ENCODE measurements at places on chromosomes 7 and 10.

DNA sequence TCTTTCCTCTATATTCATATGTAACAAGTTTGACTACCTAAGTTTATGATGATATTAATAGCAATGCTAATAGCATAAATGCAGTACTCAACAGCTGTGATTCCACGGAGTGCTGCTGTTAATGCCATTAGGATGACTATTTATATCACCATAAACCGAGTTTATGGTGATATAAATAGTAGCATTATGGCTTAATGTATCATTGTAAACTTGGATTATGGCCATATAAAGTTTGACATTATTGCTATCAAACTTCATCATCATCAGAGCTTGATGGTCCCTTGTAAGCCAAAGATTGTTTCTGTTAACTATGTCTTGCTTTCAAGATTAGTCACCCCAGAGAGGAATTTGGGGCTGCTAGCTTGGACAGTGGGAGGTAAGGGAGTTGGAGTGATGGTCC lies 612.4 kb upstream of the C7orf33 start:
- DNase-seq: no peak

DNA sequence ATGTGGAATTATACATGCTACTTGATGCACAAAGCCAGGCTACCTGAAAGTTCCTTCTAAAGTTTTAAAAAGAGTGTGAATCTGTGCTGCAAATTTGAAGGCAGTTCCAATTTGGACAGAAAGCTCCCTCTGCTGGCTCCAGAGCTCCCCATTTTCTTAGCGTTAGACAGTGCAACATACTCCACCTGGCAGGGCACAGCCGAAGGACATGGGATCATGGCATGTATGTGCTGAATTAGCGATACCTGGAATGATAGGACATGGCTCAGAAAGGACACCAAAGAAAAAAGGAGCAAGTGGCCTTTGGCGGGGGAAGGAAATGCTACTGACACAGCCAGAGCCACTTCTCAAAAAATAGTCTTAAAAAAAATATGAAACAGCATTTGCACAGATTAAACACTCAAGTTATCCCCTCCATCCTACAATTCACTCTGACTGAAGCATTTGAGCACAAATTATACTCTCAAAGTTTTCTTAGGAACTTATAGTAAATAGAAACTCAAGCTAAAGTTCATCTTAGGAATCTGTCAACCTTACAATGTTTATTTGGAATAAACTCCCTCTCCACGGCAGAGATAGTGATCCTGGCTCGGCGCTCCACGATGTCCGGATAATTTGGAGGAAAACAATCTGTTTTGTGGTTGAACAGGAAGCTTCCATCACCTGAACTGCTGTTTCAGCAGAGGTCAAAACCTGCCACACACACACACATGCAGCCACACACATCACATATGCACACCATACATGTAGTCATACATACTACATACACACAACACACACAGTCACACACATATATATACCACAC lies 80.0 kb downstream of the C7orf25 start:
- no peak for DNase-seq

DNA sequence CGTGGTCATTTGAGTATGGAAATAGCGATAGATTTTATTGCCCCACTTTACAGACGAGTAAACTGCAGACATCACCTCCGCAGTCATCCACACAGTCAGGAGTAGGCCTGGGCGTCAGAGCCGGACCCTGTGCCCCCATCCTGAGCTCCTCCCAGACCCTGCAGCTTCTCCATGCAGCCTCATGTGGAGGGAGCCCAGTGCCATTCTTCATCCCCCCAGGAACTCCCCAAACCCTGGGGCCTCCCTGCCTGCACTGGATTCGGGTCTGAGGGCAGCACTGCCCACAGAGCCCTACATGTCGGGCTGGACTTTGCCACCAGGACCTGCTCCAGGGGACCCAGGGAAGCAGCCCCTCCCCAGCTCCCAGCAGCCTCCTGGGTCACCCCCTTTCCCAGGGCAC lies 100.8 kb downstream of the MKI67 start:
- DNase-seq: no peak

GRCh38 chr10:69515699-69516259 lies 57.4 kb downstream of the NEUROG3 start:
- peak; percentile 58 for DNase-seq

DNA sequence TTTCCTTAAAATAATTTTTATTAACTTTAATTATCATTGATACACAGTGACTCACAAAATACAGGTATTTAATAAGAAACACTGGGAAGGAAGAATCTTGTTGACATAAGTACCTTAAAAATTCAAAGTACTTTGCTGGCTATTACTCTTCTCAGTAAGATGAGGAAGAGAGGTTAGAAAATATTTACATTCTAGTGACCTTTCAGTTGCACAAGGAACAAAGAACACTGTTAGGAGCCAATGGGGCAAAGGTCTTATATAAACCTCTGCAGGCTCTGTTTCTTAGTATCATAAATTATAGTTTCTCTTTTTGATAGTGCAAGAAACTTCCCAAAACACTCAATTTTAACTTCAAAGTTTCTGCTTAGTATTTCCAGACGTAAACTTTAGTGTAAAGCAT lies 4.8 kb upstream of the TAX1BP1 start:
- DNase-seq: no peak

DNA sequence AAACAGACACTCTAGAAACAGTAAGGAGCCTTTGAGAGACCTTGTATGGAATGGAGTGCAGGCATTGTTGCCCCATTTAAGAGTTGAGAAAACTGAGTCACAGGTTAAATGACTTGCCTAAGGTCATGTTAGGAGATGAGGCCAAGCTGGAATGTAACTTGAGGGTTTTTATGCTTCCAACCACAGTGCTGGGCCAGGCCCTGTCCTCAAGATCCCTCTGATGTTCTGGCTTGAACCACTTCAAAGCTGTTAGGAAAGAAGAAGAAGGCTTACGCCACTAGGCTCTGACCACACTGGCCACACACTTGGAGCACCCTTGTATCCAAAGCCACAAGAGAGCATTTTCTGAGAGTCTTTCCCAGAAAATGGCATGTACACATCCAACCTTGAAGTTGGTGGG lies 42.7 kb downstream of the PLAU start:
- DNase-seq: no peak

- DNase-seq: no peak
Measured at GRCh38 chr7:151246851-151247580, 1.5 kb downstream of the SMARCD3 start.

GRCh38 chr10:95790982-95791381 lies 35.0 kb downstream of the ENTPD1 start:
- DNase-seq: no peak

- DNase-seq: no peak
Measured at GRCh38 chr7:131000389-131000788, 266.4 kb upstream of the KLF14 start.

All from stimulated activated CD8-positive, alpha-beta memory T cell treated with anti-CD3 and anti-CD28 coated beads, Interleukin-7, amount 100 ng/mL, for 24 hours (primary cell).